ENCODE measurements at places on chromosomes 2 and 18.

DNA sequence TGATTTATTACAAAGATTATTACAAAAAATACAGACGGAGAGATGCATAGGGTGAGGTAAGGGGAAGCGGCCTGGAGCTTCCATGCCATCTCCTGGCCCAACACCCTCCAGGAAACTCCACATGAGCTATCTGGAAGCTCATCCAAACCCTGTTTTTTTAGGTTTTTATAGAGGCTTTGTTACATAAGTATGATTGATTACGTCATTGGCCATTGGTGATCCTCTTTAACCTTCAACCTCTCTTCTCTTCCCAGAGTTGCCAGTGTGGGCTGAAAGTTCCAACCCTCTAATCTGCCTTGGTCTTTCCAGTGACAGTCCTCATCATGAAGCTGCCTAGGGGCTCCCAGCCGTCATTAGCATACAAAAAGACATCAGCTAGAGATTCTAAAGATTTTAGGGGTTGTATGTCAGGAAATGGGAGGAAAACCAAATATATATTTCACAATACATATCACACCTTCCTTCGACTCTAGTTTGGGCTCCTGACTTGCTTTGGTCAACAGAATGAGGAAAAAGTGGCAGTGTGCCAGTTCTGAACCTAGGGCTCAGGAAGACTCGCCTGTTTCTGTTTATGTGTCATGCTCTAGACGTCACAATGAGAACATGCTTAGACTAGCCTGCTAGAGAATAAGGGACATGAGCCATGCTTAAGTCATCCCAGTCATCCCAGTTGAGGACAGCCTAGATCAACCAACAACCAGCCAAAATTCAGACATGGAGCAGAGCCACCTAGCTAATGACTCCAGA, 54.1 kb downstream of the ETAA1 start:
- DNase-seq: no peak

DNA sequence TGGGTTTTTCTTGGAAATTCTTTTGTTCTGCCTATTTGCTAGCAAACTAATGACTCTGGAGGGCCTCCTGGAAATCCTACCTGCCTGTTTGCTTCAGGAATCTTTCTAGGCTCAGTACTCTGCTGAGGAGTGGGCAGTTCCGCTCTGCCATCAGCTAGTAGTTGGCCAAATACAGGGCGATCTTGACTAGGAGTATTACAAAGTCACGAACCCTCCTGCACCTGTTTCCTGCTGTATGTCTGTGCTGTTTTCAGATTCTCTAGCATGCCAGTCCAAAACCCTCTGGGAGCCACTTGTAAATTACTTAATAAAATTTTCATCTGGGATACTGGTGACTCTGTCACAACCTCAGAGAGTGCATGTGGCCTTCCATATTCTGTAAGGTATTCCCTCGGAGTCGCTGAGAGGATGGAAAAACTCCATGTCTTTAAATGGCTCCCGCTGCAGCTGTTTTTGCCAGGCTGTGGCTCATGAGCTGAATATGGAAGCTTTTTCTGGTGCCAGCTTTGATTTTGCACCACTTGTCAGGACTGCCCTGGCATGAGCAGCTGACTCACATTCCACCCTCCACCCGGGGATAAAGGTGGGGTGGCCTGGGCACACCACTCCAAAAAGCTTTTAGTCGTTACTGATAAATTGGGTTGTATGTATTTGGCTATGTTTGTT, 123.0 kb downstream of the RTN4 start:
- DNase-seq: no peak

DNA sequence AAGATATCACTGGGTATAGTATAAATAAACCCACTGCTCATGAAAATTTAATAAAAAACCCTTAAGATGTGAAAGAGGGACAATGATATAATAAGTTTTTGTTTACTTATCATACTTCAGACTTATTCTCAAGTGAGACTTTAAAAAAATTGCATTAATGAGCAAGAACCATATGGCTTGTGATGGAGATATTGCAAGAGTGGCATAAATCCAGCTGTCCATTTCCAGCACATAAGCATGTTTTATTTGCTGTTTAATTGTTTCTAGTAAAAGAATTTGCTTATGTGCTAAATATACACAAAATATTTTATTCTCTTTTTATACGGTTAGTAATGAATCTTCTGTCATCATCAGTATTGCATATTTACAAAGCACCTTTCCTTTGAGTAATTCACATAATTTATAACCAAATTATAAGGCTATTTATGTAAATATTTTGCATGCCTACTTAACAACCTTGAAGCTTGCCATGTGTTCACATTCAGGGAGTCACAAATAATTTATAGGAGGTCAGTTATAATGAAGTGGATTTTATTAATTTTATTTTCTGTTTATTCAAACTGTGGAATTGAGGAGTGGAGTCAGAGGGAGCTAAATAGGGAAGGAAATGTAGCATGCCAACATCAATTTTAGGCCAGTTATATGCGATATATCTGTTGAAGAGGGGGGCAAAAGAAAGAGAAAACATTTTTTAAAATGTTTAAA, 318.5 kb upstream of the CWC22 start:
- DNase-seq: no peak

- DNase-seq: no peak
These were observed 59.5 kb downstream of the SCN3A start for GRCh38 chr2:165144315-165144714.

- no peak for DNase-seq
These were observed 150.3 kb upstream of the MMADHC start for GRCh38 chr2:149737896-149738295.

DNA sequence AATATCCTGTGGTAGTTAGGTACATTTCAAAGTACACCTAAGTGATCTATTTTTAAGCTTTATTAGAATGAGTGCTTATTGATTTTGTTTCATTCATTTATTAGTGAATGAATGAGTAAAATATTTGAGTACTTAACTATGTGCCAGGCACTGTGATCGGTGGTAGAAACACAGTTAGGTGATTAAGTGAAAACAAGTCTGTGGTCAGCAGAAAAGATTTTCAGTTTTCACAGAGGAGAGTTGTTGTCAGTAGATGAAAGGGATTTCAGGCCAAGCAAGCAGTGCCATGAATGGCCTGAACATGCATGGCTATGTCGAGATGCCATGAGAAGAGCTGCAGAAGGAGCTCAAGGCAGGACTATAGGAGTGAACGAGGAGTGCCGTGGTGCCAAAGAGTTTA, 85.9 kb downstream of the SPTBN1 start:
- no peak for DNase-seq

GRCh38 chr18:37393221-37393827, 172.3 kb downstream of the CELF4 start:
- no peak for DNase-seq

GRCh38 chr18:69787825-69788547, 159.7 kb downstream of the CD226 start:
- DNase-seq: no peak

Measured in T follicular helper cell (primary cell).